Heart left ventricle (tissue), 16 donors: ENCODE measurements at places on chromosomes 3 and 15.

DNA sequence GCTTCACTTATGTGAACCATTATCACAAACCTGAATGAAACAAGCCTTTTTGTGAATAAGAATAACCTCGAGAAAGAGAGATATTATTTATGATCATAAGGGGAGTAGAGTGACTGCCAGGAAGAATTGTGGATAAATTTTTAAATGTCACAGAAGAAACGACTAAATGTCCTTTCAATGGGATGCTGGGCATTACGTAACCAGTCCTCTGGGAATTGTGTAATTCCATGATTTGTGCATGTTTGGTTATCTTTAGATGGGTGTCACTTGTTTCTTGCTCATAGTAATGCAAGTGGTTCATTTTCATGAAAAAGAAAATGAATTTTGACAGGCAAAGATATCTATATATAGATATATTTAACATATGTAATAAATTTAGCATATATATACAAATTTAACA, 379.5 kb upstream of the AGTR1 start:
- no peak for DNase-seq

- no peak for DNase-seq
These were observed 61.8 kb upstream of the ATP13A3 start for GRCh38 chr3:194548346-194549321.

DNA sequence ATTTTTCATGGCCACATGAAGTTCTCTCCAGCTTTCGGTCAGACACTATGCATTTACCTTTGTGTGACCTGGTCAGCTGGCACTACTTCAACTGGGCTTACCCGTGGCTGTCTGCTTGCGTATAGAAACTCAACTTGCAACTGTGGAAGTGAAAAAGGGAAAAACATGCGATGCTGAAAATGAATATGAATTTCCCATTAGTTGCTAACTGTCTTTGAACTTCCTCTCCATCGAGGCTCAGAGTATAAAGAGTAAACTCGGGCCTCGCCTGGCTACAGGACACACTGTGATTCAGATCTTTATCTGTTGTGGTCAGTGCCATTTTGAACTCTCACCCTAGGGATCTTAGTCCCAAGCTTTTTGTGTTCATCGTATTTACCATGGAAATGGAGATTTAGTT, 26.8 kb downstream of the NFKBIZ start:
- DNase-seq: no peak

DNA sequence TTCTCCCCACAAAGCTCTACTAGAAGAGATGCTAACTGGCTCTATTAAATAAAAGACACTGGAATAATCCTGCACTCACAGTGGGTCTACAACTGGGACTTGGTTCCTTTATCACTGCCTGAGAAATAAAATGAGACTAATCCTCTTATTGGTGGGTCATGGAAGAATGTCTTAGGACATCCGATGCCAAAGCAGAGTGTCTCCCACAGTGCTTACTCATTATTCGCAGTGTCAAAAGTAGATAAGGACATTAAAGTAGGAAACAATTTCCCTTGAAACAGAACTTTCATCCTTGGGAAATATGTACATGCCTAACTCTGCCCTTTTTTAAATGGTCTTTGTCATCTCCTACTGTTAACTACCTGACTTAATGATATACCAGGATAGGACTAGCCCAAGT, 71.5 kb downstream of the GSK3B start:
- no peak for DNase-seq

- no peak for DNase-seq
These were observed 30.3 kb downstream of the MYLK start for GRCh38 chr3:123853686-123854372.

DNA sequence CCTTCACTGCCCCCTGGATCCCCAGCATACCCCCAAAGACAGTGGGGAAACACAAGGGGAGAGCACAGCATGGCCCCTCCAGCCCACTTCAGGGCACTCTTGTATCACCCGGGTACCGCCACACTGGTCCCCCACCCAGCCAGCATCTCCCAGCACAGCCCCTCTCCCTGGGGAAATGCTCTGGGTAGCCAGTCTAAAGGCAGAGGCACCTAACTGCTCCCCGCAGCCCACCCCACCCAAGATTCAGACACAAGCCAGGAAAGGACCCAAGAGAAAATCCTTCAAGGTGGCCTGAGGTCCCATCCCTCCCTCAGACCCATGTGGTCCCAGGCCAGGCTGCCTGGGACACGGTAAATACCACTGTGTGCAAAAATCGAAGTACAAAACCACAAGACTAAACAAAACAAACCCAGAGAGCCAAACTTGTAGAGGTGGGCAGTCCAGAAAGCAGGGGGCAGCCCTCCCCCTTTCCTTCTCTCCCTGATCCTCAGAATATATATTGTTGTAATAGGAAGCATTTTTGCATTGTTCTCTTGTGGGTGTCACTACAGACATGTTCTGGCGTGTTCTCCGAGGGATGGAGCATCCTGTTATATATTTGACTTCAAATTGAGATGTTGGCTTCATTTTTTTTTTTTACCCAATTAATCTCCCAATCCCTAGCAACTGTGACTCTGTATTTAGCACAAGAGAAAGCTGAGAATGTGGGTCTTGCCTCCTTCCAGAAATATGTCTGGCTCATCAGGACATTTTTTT, 51.7 kb downstream of the GRIP2 start:
- no peak for DNase-seq

- no peak for DNase-seq
These were observed 53.9 kb upstream of the ACKR4 start for GRCh38 chr3:132543011-132543739.
